ENCODE measurements at places on chromosomes 6 and 20. TPM values are rescaled to one million over a fixed set of nuclear protein-coding genes. Genes with fewer than 3 reads are reported as not detected.

EPPIN gene
- not detected for total RNA-seq

MAP7 gene
- total RNA-seq: 2.7 TPM

SMIM8 gene
- 3.1 TPM for total RNA-seq

NTSR1 gene
- not detected for total RNA-seq

MATN4 gene
- total RNA-seq: 0.11 TPM

HLA-DQB1 gene
- total RNA-seq: 34.7 TPM

COL9A1 gene
- total RNA-seq: not detected

RALY gene
- total RNA-seq: 148 TPM

PLCB1 gene
- 0.56 TPM for total RNA-seq

MTG2 gene
- 39.5 TPM for total RNA-seq

CD83 gene
- 13.8 TPM for total RNA-seq

COX4I2 gene
- total RNA-seq: not detected

BIRC7 gene
- not detected for total RNA-seq

PI3 gene
- not detected for total RNA-seq

PRRT1 gene
- 0.84 TPM for total RNA-seq

SLCO4A1 gene
- 44.4 TPM for total RNA-seq

NFATC2 gene
- 39.4 TPM for total RNA-seq

APOBEC2 gene
- total RNA-seq: not detected

THEMIS gene
- total RNA-seq: 11.0 TPM

SPINT4 gene
- total RNA-seq: not detected

TMEM200A gene
- 0.16 TPM for total RNA-seq
